SK-N-DZ (cell line): ENCODE measurements at places on chromosomes 5 and 9.

DNA sequence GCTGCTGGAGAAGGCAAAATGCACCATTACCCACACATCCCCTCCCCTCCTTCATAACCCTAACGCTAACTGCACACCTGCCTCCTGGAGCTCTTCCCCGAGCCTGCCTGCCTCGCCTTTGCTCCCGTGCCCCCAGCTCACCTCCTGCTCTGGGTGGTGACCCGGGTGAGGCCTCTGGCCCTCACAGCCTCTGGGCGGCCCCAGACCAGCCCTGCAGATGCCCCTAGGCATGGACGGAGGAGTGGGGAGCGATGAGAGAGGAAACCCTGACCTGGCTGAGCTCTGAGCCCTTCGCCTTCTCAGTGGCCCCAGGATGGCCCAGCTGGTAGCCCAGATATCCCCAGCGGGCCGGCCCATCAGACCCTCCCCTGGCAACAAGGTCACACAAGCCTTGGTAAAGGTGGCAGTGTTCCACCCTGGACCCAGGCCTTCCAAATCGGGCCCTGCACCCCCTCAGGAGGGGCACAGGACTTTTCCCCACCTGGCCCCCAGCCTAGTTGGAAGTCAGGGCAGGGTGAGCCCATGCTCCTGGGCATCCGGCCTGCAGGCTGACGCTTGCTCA, 14.5 kb upstream of the CAMSAP1 start:
- no peak for DNase-seq

GRCh38 chr9:134555094-134555650, 86.4 kb upstream of the COL5A1 start:
- no peak for DNase-seq

DNA sequence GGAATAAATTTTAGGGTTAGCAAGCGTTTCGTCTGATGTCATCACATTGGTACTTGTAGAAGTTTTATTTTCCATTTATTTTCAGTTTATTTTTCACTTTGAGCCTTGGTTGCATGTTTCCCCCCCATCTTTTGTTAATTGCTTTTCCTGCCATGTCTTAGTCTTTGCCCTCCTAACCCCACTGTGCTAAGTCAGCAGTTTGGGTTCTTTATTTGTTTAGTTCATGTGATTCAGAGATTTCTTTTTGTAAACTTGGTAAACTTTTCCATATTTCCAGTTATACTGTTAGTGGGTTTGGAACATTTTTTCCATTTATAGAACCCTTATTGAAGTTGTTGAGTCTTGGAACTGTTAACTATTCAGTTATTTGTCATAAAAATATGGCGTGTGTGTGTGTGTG, 252.9 kb upstream of the ANKH start:
- DNase-seq = no peak

DNA sequence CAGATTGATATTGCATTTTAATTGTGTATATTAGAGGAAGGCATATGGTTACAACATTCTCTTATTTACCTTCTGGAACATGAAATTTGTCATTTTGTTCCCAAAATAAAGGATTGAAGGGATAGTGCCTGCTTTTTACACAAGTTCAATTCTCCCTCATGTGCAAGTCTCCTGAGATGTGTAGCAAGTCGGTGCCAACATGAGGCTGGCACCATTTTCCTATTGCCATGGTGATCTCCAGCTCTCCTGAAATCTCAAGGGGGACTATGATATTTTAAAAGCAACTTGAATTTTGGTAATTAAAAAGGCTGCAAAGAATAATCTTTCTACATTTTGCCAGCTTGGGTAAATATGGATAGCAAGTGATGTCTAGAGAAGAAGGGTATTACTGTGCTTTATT, 693.3 kb upstream of the WWC1 start:
- no peak for DNase-seq
